ENCODE measurements at places on chromosomes 7 and 10.

GRCh38 chr7:121107923-121108498, 119.5 kb downstream of the CPED1 start:
- peak; percentile 80 for DNase-seq

DNA sequence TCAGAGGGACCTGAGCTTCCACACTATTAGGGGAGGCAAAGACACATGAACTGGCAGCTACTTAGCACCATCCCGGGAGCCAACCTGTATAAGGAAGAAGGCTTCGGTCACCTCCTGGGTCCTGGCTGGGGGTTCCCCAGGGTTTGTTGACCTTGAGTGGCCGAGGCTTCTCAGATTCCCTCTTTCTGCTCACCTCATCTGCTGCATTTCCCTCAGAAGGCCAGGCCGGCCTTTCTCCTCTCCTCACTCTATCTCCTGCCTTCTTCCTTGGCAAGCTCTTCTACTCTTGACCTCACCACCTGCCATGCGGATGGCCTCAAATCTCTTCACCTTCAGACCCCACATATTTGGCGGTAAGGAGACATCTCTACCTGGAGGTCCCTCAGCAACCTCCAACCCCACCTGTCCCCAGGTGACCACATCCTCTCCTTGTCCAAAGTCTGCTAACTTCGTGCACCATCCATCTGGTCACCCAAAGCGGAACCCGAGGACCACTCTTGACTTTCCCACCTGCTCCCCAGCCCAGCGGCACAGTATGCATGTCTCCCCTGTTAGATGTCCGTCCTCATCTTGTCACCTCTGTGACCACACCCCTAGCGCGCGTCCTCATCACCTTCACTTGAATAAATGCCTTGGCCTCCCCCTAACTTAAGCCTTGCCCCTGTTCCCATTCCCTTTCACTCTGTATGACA, 133.8 kb upstream of the UNC5B start:
- no peak for DNase-seq

- no peak for DNase-seq
Observed at GRCh38 chr7:24245362-24245761, 38.6 kb upstream of the NPY start.

- no peak for DNase-seq
Observed at GRCh38 chr7:116598861-116599260, 73.1 kb upstream of the MET start.

GRCh38 chr7:28787106-28787505, 171.0 kb downstream of the TRIL start:
- DNase-seq: no peak

- no peak for DNase-seq
Observed at GRCh38 chr7:107046491-107047259, 2.2 kb downstream of the PRKAR2B start.

DNA sequence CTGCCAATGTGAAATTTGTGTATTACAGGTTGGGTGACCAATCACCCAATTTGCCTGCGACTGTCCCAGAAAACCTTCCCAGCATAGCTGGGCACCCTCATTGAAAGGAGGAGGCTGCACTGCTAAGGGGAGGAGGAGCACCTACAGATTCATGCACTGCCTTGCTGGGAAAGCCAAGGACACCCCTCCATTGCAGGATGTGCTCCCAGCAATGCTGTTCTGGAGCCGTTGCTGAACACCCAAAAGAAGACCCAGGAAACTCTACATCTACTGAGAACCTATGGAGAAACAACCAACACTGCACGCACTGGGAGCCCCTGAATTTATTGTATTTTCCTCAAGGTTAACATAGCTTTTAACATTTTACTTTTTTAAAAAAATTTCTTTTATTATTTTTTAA, 238.2 kb upstream of the GRB10 start:
- no peak for DNase-seq

DNA sequence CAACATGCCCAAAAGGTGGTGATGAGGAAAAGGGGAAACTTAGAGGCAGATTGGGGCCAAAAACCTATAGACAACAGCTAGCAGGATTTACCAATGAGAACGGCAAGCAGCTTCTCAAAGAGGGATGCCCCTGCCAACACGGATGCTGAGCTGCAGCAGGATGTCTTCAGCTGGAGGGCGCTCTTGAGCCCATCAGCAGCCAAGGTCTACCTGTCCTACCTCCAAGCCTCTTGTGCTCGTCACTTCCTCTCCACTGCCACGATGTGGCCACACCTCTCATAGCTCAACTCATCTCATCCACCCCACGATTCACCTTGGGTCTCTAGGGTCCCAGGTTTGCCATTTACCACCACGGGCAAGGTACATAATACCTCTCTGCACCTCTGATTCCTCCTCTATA, 36.5 kb downstream of the DLG5 start:
- DNase-seq: no peak

DNA sequence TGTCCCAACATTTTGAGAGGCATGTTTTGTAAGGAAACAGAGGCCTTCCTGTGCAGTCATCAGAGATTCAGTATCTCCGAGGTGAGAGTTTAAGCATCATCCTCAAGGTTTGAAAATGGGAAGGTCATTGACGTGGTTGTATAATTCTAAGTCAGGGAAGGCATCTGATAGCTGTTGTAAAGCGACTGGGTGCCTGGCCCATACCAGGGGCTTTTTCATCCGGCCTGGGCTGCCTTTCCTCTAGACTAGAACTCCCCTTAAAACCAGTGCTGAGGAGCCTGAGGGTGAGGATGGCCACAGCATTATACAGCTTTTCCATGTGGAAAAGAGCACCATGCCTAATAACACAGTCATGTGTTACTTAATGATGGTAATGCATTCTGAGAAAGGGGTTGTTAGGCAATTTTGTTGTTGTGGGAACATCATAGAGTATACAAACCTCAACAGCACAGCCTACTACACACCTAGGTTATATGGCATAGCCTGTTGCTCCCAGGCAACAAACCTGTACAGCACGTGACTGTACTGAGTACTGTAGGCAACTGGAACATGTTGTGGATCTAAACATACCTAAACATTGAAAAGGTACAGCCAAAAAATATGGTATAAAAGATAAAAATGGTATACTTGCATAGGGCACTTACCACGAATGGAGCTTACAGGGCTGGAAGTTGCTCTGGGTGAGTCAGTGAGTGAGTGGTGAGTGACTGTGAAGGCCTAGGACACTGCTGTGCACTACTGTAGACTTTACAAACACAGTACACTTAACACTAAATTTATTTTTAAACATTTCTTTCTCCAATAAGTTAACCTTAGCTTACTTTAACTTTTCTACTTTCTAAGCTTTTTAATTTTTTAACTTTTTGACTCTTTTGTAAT, 13.5 kb upstream of the CACUL1 start:
- no peak for DNase-seq

DNA sequence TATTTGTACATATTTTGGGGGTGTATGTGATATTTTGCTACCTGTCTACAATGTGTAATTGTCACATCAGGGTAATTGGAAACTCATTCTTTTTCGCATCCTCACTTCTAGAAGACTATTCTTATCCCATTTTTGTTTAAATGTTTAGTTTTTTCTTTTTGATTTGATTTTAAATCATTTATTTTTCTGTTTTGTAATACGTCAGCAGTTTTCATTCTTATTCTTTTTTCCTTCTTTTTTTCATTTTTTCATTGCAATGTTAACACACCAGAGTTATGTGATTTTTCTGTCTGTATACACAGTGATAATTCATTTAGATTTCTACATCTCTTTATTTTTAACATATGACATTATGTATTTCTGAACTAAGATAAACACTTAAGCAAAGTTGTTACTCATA, 85.5 kb downstream of the SLC13A1 start:
- DNase-seq: no peak

GRCh38 chr7:20194343-20194995, 22.7 kb downstream of the MACC1 start:
- no peak for DNase-seq

DNA sequence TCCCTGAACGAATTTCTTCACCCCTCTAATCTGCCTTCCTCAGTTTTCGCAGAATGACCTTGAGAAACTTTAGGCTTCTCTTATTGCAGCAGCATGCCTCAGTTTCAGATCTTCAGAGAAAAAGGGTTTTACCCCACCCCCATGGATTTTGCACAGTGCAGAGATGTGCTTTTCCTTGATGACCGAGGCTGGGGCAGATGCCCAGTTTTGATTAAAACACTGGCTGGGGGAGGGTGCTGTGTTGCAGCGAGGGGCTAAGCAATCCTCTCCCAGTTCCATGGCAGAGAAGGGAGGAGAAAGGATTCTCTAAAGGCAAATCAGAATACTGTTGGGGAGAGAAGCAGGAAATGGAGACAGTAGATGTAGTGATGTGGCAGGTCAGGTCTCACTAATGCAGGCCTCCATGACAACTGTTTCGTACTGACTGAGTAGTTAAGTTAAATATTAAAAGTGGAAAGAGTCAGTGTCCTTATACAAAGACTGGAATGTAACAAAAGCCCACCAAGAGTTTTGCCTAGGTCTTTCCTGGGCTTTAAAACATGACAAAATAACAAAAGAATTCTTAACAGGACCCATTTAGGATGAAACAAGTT, 50.8 kb upstream of the PDZD8 start:
- no peak for DNase-seq

- DNase-seq: peak; percentile 21
Observed at GRCh38 chr10:3131098-3131497, 41.5 kb downstream of the PITRM1 start.

DNA sequence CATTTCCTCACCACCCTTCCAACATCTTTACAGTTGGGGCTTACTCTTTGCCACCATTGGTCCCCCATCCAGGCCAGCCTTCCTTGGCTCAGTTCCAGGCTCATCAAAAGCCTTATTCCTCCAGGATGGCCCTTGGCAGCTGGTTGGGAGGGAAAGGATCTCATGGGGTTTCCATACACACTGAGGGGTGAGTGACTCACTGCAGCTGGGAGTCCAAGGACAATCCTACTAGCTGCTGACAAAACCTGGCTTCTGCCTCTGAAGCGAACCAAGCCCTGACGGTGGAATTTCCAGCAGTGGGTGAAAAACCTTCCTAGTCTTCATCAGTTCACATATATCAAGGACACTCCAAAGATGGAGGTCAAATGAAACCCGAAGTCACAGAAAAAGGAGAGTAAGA, 22.9 kb downstream of the CRHR2 start:
- peak; percentile 32 for DNase-seq

DNA sequence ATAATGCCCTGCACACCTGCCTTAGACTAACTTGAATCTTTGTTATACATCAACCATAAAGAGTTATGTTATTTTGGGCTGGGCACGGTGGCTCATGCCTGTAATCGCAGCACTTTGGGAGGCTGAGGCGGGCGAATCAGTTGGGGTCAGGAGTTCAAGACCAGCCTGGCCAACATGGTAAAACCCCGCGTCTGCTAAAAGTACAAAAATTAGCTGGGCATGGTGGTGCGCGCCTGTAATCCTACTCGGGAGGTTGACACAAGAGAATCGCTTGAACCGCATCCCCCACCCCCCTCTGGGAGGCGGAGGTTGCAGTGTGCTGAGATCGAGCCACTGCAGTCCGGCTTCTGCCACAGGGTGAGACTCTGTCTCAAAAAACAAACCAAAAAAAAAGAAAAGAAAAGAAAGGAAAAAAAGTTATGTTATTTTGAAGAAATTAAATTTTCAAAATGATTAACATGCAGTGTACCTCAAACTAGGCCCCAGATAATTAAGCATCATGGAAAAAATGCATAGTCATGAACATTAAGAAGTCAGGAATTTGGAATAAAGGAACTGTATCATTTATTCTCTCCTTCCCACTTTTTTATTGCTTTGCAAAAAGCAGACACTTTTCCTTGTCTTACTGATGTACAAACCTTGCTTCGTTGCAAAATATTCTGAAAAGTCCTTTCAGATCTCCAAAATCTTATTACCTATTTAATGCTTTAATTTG, 43.3 kb downstream of the STAM start:
- DNase-seq: no peak
